ENCODE measurements at places on chromosomes 1 and 21.

DNA sequence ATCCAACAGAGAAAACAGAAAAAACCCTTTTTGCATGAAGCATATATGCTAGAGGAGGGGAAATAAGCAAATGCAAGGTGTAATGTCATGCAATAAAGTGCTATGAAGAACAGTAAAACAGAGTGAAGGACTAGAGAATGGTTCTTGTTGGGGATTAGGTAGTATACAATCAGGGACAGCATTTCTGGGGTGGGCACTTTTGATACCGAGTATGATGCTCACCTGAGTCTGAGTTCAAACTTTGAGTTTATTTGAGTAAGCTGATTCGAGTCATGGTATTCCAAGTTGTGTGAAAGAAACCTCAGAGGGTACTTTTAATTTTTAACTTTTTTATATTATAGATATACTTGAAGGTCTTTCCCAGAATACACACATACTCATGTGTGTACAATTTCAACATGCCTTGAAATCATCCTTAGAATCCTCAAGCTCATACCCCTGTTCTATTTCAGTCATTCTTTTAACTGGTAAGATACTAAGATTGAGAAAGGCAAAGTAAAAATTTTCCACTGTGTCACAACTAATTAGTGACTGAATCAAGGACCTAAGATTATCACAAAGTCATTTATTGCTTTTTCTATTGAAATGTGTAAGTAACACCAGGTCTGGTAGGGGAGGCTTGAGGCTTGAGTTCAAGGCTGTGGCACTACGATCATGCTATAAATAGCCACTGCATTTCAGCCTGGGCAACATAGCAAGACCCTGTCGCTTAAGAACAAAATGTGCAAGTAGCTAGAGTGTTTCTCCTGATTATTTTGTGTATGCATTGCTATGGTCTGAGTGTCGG lies 12.1 kb downstream of the LRRC8B start:
- peak; percentile 59 for DNase-seq

- no peak for DNase-seq
These were observed 9.1 kb upstream of the SCYL3 start for GRCh38 chr1:169902751-169903150.

DNA sequence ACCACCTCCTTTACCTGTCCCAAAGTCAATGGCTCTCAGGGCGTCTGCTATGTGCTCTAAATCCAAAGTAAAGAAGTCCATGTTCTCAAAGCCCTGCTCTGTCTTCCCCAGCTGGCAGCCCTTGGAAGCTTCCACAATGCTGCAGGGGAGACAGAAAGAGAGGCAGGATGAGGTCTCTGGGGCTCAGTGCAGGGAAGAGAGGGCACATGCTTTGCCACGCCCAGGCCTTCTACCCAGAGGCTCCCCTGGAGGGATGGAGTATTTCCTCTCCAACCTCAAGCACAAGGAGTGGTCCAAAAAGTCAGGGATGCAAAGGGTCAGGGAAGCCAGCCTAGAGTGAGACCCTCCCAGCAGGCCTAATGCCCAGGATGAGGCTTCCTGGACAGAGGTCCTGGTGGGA lies 10.2 kb downstream of the TRIM63 start:
- DNase-seq: no peak

DNA sequence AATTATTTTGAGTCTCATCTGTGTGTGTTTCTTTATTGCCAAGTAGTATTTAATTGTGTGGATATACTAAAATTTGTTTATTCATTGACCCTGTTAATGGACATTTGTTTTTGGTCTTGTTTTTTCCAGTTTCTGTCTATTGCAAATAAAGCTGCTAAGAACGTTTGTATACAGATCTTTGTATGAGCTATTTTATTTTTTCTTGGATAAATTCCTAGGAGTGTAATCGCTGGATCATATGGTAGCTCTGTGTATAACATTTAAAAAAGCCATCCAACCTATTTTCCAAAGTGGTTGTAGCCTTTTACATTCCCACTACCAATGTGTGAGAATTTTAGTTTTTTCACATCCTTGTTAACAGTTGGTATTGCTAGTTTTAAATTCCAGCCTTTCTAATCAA lies 382.7 kb upstream of the USP24 start:
- DNase-seq: no peak

GRCh38 chr1:5010236-5010635 lies 355.8 kb downstream of the AJAP1 start:
- DNase-seq: no peak

GRCh38 chr1:204462229-204462561 lies 32.4 kb downstream of the PIK3C2B start:
- no peak for DNase-seq

GRCh38 chr1:35577071-35577998 lies 4.2 kb downstream of the TFAP2E start:
- peak; percentile 82 for DNase-seq

DNA sequence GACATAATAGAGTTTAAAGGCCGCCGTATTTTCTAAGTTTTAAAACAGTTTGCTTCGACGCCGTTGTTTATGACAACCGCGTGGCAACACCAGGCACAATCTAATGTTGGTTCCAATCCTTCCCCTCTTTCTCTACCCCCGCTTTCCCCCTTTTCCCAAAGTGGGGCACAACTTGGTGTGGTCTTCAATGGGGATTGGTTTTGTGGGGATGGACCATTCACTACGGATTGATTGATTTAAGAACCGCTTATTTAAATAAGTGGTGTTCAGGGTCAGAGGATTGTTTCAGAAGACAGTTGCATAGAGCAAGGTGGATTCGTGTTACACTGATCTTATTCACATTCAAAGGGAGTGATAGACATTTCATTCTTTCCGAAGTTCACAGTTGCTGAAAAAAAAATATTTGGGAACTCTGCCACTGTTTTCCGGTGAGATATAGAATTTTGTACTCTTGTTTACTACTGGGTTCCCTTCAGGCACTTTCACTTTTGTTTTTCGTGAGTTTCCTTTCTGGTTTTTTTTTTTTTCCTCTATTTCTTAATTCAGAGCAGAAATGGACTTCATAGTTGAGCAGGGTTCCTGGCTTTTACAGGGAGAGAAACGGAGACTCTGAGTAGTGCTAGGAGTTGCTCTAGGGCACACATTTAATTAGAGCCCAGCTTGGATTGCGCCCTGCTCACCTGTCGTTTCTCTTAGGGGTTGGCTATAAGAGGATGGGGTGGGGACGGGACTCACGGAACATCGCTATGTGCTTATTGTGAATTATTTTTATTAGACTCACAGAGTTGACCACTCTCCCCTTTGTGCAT lies 79.6 kb upstream of the AK4 start:
- DNase-seq: peak; percentile 16

GRCh38 chr1:151888972-151889570 lies 20.2 kb downstream of the THEM4 start:
- DNase-seq: no peak

- DNase-seq: no peak
These were observed 130.6 kb downstream of the AKT3 start for GRCh38 chr1:243719476-243719875.
